ENCODE measurements at places on chromosomes 13 and 19. TPM values are rescaled to one million over a fixed set of nuclear protein-coding genes. Genes with fewer than 3 reads are reported as not detected.

Gene KIR3DL2
- total RNA-seq, result not detected

Gene SLC27A1
- 22.5 TPM for total RNA-seq

Gene CYP4F8
- not detected for total RNA-seq

Gene ERICH4
- not detected for total RNA-seq

Gene C13orf42
- not detected for total RNA-seq

Gene APOE
- total RNA-seq, result 7.2 TPM

Gene SPPL2B
- total RNA-seq, result 83.1 TPM

Gene HRC
- total RNA-seq, result not detected

Gene DIAPH3
- 22.8 TPM for total RNA-seq
